Fibroblast of skin of left biceps (primary cell): ENCODE measurements at places on chromosomes 7 and 10.

DNA sequence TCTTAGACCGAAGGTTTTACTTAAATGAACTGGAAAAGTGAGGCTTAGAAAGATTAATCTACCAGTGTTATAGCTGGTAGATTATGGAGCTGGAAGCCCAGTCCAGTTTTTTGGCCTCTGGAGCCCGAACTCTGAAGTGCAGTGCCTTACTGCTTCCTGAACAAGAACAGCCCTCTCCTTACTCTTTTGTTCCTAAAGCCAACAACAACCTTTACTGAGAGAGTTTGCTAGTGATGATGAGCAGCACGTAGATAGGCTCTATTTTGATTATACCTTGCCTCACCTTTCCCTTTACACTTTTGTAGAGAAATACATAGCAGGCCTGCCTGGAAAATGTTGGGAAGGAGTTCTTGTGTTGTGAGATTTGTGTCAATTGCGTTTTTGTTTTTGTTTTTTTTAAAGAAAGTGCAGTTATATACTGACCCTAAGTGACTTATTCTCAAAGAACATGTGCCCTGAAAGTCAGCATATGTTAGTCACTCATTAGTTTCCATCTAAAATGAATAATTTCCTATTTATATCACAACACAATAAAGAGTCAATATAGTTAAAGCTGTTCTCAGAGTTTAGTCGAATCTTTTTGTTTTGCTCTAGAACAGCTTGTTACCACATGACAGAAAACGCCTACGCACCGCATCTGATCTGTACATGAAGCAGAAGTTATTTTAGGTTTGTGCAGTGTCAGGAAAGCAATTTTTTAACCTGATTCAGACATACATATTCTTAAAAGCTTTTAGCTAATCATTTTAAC lies 33.0 kb downstream of the PLEKHA1 start:
- no peak for DNase-seq

GRCh38 chr10:14571866-14572507 lies 202.7 kb downstream of the FAM107B start:
- no peak for DNase-seq

DNA sequence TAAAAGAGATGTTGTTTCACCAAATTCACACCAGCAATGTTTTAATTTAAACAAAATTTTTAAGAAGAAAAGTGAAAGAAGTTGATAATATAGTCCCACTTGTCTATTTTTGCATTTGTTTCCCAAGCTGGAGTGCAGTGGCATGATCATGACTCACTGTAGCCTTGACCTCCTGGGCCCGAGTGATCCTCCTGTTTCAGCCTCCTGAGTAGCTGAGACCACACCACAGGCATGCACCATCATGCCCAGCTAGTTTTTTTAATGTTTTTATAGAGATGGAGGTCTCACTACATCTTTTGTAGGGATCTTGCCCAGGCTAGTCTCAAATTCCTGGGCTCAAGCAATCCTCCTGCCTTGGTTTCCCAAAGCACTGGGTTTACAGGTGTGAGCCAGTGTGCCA lies 14.1 kb upstream of the NDUFA5 start:
- DNase-seq: no peak

- peak; percentile 31 for DNase-seq
Observed at GRCh38 chr10:126872768-126873167, 32.5 kb upstream of the DOCK1 start.

DNA sequence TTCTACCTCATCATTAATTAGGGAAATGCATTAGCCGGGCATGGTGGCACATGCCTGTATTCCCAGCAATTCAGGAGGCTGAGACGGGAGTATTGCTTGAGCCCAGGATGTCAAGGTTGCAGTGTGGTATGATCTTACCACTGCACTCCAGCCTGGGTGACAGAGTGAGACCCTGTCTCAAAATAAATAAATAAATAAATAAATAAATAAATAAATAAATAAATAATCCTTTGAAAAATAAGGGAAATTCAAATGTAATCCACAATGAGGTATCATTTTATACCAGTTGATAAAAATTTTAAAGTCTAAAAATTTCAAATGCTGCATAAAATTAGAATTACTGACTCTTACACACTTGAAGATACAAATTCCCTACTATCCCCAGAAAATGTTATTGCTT lies 334.3 kb downstream of the ADK start:
- no peak for DNase-seq

GRCh38 chr7:132574223-132574622 lies 2.0 kb downstream of the PLXNA4 start:
- DNase-seq: no peak

DNA sequence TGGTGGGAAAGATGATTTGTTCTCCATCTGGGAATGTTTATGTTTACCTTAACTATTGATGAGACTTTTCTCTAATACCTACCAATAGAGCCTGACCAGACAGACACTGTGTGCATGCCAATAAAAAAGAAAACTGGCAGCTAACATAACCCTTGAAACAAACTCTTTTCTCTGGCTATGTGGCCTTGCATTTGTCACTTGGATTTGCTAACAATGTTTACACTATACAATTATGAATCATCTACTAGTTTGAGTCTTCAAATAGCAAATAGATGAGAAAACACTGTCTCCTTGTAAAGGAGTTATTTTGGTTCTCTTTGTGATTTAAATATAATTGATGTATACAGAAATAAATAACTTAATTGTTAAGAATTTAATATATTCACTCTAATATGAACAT lies 273.1 kb downstream of the SEMA3D start:
- DNase-seq: no peak

DNA sequence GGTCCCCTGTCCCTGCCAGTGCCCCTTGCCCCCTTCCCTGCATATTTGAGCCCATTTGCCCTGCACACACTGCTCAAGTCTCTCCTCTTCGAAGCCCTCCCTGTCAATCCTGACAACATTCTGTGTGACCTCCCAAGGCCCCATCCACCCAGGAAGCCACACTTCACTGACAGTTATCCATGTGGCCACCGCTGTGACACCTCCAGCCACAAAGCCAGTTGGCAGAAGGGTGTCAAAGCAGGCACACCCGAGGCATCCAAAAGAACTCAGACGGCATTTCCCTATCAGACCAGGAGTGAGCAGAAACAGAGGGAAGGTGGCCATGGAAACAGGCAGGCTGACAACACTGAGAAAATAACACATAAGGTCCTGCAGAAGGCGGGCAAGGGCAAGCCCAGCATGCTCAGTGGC lies 4.6 kb downstream of the POLM start:
- no peak for DNase-seq

- DNase-seq: no peak
Observed at GRCh38 chr7:28942168-28942567, 16.0 kb downstream of the TRIL start.

DNA sequence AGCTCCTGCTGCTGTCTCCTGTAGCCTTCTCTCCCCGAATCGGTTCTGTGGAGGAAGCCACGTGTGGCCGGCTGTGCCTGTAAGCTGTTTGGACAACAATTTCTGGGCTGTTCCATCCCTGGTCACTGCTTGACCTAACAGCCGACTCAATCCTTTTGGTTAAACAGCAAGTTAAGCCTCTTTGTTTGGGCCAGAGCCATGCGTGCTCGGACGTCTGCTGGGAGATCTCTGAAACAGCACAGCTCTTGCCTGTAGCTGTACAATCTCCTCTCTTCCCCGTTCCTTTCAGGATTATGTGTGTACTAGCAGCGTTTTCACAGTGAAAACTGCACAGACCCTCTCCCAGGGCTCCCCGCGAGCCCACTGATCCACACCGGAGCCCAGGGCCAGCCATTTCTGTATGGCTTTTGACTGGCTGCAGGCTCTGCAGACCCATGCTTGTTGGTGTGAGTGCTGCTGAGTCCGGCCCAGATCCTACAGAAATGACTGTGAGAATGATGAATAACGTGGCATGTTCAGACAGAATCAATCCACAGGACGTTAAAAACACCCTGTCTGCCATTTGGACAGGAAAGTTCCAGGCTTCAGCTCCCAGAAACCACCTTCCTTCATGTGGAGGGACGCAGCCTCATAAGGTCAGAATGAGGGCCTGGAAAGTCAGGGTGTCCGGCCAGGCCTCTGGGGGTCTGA lies 428.6 kb upstream of the ADARB2 start:
- DNase-seq: no peak

DNA sequence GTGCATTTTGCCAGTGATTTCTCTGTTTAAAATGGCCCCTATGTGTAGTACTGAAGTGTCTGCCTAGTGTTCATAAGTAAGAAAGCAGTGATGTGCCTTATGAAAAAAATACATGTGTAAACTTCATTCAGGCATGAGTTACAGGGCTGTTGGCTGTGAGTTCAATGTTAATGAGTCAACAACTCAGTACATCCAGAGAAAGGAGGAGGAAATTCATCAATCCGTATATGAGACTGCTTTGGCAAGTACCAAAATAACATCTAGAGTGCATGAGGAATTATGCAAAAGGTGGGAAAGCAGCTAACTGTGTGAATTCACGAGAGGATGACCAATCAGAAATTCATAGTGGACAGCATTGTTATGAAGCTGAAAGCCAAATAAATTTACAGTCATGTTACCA lies 255.6 kb downstream of the ZEB1 start:
- no peak for DNase-seq

DNA sequence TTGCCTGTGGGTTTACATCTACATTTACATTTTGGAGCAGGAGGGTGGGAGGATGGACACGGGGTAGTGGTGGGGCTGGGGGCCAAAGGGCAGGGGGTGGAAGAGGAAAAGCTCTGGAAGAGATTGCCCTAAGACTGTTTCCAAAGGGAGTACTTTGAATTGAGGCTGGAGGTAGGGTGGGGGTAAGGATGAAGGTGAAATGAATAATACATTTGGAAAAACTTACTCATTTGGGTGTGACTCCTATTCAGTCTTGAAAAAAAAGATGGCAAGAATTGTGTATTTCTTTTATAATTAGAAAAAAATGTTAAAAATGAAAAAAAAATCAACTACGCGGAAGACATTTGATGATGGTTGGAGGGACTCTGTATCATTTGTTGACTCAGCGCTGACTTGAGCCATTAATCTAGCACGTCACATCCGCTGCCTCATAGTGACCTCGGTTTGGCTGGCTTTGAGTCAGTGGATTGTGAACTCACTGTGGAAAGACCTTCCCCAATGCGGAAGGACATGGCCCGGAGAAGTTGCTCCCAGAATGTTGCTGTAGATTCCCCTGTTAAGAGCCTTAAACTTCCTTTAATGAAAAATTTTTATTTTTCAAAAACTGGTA lies 2.8 kb downstream of the FAM180A start:
- peak; percentile 92 for DNase-seq

DNA sequence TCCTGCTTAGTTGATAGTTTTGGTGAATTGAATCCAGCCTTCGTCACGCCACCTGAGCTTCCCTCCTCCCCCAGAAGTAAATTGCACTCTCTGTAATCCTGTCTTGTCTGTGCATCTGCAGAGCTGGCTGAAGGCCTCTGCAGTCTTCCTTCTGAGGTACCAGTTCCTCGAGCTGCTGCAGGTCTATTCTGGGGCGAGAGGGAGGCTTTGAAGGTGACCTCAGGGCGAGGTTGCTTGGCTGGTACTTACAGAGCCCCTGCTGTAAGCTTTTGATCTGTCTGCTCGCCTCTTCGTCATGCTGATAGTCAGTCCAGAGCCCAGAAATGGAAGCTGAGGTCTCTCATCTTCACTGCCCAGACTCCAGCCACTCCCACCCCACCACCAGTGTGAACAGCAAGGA lies 513.6 kb upstream of the FOXK1 start:
- no peak for DNase-seq

- DNase-seq: no peak
Observed at GRCh38 chr10:108783897-108784296, 1139.4 kb downstream of the XPNPEP1 start.

DNA sequence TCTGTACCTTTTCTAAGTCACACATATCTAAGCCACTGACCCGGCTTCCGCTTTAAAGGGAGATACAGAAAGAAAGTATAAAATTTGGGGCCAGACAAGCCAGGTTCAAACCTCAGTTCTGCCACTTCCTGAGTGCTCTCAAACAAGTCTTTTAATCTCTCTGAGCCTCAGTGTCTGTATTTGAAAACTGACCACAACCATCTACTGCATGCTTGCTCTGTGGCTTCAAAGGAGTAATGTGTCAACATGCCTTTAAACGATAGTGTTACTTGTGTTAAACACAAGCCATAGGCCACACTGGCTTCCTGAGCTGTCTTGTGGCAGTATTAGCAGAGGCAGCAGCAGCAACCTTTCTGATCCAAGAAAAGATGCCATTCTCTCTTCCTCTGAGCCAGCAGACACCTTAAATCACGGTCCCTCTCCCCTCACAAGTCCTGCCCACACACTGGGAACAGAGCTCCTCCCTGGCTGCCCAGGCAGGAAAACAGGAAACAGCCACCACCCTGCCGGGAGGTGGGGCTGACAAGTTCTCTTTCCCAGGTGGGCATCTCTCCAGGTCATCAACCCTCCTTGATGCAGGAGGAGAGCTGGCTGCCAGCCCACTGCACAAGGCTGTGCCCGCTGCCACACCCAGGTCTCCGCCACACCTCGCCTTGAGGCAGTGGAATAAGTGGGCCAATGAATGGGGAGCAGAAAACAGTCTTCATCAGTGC lies 10.7 kb downstream of the HIP1 start:
- no peak for DNase-seq

DNA sequence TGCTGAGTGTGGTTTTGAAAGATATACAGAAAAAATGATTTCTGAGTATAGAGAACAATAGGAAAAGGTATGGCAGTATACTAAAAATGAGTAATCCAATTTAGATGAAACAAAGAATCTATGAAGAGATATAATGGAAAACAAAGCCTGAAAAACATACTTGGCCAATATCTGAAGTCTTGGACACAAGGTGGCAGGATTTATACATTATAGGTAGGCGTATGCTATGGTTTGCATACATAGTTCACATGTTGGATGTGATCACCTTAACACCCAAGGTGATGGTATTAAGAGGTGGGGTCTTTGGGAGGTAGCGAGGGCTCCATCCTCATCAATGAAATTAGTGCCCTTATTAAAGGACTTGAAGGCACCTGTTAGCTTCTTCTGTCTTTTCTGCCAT lies 34.5 kb upstream of the BPGM start:
- DNase-seq: no peak

DNA sequence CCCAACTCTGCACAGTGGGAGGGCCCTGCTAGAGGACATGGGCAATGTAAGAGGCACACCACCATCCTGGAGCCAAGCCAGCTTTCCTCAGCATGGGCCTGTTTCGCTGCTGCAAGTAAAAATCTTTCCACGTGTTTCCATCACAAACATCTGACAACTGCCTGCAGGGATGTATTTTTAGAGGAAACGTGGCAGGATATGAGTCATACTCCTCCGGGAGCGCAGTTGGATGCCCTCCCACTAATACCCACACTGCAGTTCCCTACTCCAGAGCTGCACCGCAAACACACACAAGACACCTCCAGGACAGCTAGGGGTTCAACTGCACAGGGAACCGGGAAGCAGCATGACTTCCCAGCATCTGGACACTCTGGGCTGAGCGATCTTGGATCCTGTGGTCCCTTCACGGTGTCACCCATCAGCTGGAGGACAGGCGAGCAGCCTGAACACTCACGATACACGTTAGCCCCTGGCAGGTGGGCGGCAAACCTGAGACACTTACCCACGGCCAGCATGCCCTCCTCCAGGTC lies 26.1 kb downstream of the PLAC9 start:
- DNase-seq: peak; percentile 95

GRCh38 chr10:10482613-10483012 lies 535.1 kb upstream of the CELF2 start:
- no peak for DNase-seq
